ENCODE measurements at places on chromosomes 4 and X.

GRCh38 chr4:155678011-155678410 is 11.4 kb downstream of the GUCY1A1 start:
- no peak for DNase-seq

GRCh38 chrX:150482537-150483206 is 85.7 kb upstream of the MTM1 start:
- DNase-seq, result peak; percentile 13

DNA sequence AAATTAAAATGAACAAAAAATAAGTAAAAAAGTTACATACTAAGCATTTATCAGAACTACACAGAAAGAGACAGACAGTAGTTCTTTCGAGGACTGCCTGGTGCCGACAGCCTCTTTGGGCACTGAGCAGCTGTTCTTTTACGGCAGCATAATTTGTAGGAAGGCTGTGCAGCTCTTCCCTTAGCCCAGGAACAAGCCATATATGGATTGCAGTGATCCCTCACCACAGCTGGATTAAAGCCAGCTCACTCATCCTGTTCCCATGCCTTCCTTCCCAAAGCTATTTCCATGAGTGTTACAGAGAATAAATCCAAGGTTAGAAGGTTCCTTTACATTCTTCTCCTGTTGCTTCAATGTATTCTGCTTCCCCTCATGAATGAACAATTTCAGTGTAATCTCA is 71.7 kb downstream of the DDX60L start:
- DNase-seq, result no peak

DNA sequence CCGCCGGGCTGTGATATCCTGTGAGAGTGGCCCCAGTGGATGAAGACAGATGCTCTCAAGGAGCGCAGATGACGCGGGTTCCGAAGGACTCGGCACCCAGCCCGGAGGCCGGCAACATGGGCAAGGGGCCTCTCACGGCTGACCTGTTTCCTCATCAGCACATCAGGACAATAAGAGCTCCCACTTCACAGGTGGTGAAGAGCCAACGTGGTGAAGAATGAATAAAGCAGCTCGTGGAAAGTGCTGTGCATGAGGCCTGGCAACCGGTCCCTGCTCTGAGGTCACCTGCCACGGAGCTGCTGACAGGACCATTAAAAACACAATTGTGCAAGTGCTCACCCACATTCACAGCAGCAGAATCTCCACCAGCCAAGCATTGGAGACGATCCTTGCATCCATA is 22.9 kb downstream of the ABLIM2 start:
- DNase-seq, result no peak

DNA sequence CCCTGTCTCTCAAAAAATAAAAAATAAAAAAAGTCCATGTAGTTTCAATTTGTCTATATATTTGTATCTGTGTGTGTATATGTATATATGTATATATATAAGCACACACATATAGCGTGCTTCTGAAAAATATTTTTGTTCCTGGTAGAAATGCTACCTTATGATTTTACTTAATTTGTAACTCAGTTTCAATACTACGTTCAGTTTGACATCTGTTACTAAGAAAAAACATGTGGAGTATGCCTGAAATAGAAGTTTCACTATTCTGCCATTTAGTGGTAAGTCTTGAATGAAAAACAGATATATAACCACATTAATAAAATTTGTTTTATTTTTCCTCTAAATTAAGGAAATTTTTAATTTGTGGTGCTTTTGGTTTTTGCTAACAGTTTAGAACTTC is 14.2 kb downstream of the FSTL5 start:
- DNase-seq, result no peak

- no peak for DNase-seq
Measured at GRCh38 chr4:163582703-163583102, 88.2 kb downstream of the TMA16 start.

DNA sequence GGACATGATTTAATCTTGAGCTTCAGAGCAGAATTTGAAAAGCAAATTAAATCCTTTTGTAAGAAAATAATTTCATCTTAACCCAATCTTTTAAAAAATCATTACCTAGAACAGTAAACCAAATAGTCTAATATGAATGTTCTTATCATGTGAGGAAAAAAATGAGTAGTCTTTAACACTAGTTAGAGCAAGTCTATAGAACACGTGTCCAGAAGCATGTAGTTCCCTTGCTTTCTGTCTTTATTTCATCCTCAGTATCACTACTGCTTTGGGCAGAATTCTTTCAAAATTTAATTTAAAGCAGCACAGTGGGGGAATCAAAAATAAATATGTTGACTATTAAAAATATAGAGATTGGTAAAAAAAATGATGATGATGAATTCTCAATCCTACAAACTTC is 2.1 kb downstream of the RBM47 start:
- no peak for DNase-seq

- no peak for DNase-seq
Measured at GRCh38 chrX:112819813-112820212, 20.8 kb downstream of the AMOT start.

DNA sequence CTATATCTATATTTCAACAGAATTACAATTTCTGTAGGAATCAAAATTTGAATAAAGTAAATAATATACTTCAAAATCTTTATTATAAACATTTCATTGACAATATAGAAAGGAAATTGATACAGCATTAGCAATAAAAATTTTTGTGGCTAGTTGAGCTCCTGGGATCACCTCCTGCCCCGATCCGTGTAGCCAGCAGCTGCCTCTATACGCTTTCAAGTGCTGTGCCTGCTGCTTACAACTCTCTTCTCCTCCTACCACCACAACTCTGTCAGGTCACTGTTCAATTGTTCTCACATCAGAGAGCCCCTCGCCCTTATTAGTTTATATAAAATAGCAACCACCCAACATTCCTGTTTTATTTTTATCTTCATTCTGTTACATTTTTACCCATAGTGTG is 27.6 kb downstream of the INPP4B start:
- no peak for DNase-seq

GRCh38 chr4:106312997-106313522 is 2.9 kb downstream of the TBCK start:
- no peak for DNase-seq

DNA sequence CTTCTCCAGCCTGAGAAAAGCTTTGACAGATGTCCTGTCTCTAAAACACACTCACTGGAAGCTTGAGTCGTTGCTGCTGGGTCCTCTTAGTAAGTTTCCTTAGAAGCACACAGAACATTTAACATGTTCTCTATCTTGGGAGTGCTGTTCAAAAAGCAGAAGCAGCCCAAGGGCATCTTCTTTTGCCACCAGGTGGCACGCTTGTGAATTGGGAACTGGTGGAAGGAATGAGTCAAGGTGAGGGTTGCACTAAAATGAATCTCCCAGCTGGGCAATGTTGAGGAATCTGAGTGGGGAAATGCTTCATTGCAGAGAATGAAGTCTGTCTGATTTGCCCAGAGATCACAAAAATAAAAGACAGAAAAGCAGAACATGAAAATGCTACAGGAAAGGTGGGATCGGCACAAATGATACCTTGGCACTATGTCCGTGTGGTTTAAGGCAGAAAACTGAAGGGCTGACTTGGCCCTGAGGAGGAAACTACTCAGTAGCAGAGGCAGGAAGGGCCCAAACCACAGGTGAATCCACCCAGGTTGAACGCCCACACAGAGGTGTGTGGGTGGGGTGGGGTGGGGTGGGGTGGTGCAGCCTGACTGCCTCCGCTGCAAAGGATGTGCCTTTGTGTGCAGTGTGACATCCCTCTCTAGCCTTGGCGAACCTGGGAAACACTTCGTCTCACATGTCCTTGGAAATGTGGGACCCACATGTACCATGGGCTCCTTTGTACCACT is 26.0 kb downstream of the KIT start:
- DNase-seq, result peak; percentile 16

DNA sequence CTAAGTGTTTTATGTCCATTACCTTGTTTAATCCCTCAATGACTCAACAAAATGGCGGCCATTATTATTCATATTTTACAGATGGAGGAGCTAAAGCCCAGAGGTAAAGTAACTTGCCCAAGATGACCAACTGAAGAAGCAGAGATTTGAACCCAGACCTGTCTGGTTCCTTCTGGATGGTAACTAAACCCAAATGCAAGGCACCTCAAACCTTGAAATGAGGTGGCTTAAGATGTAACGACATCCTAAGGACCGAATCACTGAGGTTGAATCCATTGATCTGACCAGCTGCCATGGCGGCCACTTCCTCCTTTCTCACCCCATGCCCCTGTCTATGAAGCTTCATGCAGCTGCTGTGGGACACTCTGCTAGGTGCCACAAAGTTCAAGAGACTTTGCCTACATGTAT is 932 bp downstream of the TLR10 start:
- DNase-seq, result no peak

DNA sequence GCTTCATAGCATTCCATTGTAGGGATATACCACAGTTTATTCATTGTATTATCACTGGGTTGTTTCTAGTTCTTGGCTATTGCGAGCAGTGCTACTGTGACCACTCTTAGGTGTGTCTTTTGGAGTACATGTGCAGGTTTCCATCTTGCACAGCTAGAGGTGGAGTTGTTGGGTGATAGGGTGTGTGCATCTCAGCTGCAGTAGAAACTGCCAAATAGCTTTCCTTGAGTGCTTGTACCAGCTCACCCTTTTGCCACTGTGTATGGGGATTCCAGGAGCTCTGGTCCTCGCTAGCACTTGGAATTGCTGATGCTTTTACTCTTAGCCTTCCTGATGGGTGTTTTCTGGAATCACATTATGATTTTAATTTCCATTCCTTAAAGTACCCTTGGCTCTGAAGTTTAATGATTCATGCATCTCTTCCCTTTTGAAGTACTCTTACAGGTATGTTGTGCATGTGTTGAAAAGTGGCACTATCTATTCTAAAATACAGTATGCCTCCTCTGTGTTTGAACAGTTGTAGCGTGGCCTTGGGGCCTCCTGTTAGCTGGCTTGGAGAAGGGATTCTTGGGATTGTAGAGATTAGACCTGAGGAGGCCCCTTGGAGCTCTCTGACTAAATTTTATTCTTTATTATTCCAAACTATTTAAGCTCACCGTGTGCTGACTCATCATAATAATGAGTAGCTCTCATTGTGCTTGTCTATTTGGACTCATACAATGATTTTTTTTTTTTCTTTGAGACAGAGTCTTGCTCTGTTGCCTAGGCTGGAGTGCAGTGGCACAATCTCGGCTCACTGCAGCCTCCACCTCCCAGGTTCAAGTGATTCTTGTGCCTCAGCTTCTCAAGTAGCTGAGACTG is 38.4 kb downstream of the HTT start:
- no peak for DNase-seq

DNA sequence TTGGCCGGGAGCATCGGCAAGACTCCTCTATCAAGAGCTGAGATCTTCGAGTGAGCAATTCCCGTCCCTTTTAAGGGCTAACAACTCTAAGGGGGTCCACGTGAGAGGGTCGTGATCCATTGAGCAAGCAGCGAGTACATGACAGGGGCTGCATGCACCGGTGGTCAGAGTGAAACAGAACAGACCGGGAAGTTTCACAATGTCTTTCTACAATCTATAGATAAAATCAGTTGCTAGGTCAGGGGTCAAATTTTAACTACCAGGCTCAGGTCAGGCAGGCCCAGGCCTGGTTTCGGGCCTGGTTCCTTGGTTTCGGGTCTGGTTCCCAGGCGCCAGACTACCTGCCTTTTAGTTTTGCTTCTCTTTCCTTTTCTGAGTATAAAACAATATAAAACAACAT is 160.1 kb downstream of the PTCHD1 start:
- DNase-seq, result no peak

GRCh38 chr4:8523766-8524165 is 56.4 kb upstream of the GPR78 start:
- DNase-seq, result no peak

DNA sequence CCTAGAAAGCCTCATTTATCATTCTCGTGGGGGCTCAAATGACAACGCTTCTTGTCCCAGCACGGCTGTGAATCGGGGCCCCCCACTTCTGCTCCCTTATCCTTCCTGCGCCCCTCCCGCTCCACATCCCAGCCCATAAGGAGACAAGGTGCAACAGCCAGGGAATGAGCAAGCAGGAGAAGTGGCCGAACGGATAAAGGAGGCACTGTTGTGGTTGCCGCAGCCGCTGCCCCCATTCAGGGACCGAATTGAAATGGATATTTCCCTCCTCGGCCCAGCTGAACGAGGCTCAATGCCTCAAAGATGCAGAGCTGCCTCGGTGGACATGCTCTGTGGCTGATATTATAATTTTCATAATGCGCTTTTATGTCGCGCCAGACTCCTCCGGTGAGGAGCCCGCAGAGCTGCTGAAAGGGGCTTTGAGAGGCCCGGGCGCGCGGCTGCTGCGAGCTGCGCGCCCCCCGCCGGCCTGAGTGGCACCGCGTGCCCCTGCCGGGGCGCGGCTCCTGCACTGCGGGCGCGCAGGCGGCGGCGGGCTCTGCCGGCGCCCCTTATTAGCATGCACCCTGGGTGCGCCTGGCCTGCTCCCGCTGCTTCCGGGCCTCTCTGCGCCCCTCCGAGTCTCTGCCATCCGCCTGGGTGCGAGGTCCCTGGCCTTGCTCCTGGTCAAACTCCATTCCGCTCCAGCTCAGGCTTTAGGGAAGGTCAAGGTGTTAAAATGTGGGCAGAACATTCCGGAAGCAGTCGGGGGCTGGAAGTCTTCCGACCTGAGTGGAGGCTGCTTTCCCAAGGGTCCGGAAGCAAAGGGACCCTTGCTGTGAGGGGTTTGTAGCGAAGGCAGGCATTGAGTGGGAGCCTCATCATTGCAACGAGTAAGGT is 68.2 kb upstream of the TMEM33 start:
- DNase-seq, result no peak

DNA sequence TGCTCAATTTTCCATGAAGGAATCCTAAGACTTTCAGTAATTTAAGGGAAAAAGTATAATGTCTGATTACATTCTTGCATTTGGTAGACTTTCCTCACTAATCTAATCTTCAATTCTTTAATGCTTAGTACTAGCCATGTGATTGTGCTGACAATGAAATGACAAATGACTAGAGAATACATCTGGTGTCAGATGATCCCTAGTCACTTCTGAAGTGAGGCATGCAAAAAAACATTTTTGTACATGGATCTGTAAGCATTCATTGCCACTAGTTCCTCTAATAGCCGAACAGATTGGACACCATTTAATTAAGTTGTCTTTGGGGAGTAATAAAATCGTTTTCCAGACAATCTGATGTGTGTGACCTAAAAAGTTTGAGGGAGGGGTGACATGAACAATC is 62.7 kb upstream of the NRK start:
- DNase-seq, result no peak

Data from stimulated activated CD4-positive, alpha-beta T cell treated with anti-CD3 and anti-CD28 coated beads, Interleukin-1b, Interleukin-23, amount 100 ng/mL, for 1 hour (primary cell).